ENCODE measurements at places on chromosomes 5 and 9.

GRCh38 chr9:127801955-127802575 lies 617 bp upstream of the FPGS start:
- no peak for DNase-seq

DNA sequence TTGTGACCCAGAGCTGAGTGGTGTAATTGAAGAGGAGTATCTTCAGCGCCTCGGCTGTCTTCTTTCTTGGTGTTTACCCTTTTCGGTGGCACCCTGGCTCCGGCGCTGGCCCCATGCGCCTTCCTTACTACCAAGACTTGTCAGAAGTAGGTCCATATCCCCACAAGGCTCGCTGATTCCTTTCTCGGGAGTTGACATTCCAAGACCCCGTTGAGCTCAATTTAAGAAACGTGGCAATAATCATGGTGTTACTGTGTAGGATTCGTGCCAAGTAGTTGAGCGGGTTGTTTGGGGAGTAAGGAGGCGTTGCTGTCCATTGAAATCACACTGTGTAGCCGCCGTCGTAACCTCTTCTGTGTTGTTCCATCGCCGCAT lies 795 bp downstream of the NDUFAF2 start:
- DNase-seq, result peak; percentile 37

- no peak for DNase-seq
These were observed 8.4 kb upstream of the FAM120AOS start for GRCh38 chr9:93461821-93462220.

- no peak for DNase-seq
These were observed 374.1 kb downstream of the PLK2 start for GRCh38 chr5:58085800-58086199.

- no peak for DNase-seq
These were observed 33.7 kb downstream of the ANKRD31 start for GRCh38 chr5:75202935-75203334.

- no peak for DNase-seq
These were observed 164.0 kb upstream of the RAD23B start for GRCh38 chr9:107118863-107119624.

- DNase-seq, result peak; percentile 49
These were observed 10.0 kb upstream of the ZNF131 start for GRCh38 chr5:43110606-43111170.

DNA sequence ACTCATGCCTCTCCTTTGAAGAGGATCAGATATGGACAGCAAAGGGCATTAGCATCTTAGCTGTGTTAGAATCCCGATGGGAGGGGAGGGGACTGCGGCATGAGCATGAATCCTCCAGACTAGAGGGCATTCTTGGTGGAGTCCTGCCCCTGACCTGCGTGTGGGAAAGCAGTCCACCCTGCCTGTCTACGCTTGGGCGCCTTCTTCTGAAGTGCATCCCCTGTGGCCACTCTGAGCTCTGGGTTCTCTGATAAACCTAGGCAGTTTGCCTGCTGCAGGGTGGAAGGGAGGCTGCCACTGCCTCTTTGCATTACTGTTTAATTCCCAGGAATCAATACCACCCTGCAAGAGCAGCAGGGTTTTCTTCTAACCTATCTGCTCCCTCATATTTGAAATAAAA lies 169.3 kb downstream of the INSYN2B start:
- DNase-seq, result no peak

GRCh38 chr5:139388198-139388821 lies 1.4 kb downstream of the MZB1 start:
- DNase-seq, result no peak

DNA sequence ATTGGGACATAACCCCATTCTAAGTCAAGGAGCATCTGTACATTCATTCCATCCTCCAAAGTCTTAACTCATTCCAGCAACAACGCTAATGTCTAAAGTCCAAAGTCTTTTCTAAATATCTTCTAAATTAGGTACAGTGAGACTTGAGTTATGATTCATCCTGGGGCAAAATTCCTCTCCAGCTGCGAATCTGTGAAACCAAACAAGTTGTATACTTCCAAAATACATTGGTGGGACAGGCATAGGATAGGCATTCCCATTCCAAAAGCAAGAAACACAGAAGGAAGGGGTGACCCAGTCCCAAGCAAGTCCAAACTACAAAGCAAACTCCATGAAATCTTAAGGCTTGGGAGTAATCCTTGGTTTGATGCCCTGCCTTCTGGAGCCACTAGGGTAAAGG lies 97.6 kb upstream of the FANCC start:
- no peak for DNase-seq

DNA sequence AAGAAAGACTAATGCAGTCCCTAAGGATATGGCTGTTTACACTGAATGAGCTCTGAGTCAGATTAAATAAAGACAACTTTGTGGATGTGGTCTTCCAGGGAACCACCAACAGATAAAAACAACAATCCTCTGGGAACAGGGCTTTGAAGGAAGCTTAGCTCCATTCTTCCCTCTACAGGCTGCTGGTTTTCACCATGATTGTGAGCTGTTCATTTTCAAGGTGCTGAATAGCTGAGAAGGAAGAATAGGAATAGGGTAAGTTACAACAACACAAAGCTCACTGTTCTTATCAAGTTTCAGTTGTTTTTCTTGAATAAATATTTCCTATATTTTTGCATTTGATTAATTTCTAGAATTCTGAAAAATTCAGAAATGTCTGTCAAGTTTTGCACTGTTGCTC lies 25.9 kb upstream of the PTAR1 start:
- no peak for DNase-seq

DNA sequence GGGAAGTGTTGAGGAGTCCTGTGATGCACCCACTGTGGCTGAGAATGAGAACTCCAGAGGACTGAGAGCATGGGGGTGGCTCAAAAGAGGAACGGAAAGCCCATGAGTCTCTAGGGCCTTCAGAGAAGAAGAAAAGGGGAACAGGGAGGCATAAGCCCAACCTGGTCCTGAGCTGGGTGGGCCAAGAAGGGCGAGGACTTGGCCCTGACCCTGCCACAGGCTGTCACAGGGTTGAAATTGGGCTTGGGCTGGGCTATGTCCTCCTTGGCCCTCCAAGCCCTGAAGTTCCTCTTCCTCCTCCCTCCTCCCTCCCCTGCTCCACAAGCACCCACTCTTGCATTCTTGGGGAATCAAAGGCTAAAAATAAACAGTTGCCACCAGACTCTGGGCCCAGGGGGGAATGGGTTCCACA lies 49.3 kb upstream of the PPARGC1B start:
- DNase-seq, result no peak

DNA sequence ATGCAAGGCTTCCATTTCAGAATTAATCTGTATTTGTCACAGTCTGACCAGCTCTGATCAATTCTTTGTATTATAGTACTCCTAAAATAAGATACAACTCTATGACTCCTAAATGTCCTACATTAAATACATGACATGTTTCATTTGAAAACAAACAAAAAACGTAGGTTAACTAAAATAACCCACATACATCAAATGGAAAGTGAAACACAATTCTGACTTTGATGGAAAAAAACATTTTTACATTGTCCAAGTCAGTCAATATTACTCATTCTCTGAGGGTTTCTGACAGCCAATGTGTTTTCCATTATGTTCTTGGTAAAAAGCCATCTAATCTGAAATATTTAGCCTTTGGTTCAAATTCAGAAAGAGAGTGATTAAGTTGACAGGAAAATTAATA lies 8.7 kb downstream of the HMGCS1 start:
- DNase-seq, result no peak

Measured in CD4-positive, alpha-beta T cell treated with Interleukin-6 for 4 hours (primary cell).